Fibroblast of lung (primary cell): ENCODE measurements at places on chromosomes 6 and 20. TPM values are rescaled to one million over a fixed set of nuclear protein-coding genes. Genes with fewer than 3 reads are reported as not detected.

DNA sequence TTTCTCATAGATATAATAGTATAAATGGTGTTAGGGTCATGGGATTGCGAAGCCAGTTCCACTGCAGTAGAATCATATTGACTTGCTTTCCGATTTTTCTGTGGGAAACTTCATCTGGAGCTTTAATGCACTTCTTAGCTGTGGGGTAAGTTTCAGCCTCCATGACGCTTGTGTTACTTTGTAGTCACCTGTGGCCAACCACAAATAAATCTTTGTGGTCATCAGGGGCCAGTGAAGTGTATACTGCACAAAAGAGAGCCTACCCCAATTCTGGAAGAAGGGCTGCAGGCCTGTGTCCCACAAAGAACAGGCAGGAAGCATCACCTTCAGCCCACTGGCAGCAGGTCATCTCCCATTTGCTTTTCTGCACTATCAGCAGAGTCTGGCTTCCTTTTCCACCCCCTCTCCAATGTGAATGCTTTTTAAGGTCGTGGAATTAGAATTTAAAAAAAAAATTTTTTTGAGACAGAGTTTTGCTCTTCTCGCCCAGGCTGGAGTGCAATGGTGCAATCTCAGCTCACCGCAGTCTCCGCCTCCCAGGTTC, 32.0 kb downstream of the MTHFD1L start:
- peak; percentile 40 for DNase-seq

DNA sequence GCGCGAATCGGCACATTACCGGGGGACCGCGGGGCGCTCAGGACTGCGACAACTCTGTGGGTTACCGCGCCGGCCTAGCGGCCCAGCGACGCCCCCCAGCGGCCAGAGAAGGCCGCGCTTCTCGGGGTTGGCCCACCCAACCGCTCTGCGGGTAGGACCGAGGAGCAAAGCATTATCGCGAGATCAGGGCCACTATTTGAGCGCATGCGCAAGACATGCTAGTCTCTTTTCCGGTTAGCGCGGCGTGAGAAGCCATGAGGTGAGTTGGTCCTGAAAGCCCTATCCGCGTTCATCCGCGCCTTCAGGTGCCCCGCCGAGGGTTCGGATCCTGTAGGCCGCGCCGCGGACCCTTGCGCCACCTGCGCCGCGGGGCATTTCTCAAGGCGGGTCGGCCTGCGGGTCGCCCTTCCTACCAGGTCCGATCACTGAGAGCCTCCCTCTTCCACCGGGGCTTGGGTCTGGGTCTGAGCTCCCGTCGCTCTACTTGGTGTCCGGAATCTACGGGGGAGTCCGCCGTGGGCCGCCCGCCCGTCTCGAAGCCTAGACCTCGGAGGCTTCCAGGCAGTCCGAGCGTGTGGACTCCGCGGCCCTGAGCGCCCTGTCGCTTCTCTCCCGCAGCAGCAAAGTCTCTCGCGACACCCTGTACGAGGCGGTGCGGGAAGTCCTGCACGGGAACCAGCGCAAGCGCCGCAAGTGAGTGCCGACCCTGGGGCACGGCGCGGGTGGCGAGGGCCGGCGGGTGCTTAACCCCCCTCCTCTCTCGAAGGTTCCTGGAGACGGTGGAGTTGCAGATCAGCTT, at the start of gene RPL10A:
TSS of gene RPL10A (plus strand) at position 221 of the 799 bp plus-strand sequence. CDS start at position 255, 34 bp downstream.
- peak; percentile 98 for DNase-seq

DNA sequence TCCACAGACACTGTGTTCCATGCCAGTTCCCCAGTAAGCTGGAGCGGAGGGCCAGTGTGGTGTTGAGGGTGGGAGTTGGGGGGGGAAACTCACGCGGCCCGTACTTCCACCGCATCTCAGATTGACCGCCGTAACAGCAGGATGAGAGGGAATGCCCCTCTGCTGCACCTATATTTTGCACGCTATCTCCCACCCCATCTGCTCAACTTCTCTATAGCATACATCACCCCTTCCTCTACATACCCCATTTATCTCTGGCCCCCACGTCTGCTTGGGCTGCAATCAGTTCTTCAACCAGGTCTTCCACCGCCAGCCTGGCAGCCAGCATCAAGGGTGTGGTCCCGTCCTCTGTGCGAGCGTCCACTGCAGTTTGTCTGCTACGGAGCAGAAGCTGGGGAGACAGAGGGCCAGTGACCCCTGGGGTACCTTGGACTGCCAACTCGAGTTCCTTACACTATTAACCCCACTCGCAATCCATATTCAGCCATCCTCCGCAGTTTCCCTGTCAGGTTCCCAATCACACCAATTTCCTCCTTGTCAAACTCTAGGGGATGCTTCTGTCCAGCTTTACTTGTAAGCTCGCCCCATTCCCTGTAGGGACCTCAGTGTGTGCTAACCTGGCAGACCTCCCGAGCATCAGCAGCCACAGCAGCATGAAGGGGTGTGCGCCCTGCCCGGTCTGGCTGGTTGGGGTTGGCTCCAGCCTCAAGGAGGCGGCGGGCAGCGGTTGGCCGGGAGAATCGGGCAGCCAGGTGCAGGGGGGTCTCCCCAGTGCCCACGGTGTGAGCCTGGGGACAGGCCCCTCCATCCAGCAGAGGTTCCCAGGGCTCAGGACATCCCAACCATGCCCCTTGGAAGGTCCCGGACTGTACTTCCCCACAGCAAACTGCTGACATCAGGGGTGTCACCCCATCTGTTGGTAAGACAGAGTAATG, 4.5 kb upstream of the GPSM3 start:
- no peak for DNase-seq

GRCh38 chr20:58693226-58694006, 816 bp downstream of the NPEPL1 start:
- DNase-seq: no peak

GRCh38 chr20:62668441-62669027, 26.2 kb downstream of the SLCO4A1 start:
- DNase-seq: peak; percentile 49

DNA sequence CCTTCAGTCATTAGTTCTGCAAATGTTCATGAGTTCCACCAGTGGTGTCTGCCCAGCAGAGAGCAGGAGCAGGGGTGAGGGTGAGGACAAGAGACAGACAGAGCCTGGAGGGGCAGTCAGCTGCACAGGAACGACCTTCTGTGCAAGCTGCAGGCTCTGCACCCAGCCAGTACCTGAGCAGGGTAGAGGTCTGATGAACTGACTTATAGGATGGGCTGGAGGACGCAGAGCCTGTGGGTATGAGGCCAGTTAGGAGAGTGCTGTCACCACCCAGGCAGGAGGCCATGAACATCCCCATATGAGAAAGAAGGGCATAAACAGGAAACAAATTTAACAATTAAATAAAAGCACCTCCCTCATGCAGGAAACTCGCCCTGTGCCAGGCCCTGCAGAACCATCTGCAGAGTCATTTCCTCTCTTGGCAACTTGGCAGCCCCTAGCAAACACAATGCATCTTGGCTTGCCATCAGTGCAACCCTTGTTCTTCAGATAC, 17.9 kb downstream of the C6orf15 start:
- no peak for DNase-seq

GRCh38 chr20:43432498-43432897, 25.2 kb upstream of the SRSF6 start:
- no peak for DNase-seq

GRCh38 chr20:25247518-25247955, 348 bp upstream of the PYGB start:
- no peak for DNase-seq

DNA sequence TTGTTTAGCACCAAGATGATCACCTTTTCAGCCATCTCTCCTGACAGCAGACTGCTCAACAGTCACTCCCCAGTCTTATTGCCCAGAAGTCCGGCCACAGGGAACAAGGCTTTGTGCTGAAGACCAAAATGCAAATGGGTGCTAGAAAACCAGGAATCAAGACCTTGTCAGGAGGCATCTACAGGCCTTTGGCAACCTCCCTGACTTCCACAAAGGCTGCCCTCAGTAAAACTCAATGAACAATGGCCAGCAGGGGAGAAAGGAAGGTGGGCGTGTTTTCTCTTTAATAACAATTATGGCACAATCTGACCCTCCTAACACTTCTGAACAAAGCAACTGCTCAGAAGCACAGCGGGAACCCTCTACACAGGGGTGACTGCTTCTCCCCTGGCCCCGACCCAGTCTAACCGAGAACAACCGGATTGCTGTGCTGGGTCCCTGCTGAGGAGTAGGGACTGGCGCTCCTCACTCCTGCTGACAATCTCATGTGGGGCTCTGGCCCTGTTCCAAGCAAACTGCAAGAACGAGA, 41.6 kb downstream of the PLCG1 start:
- peak; percentile 18 for DNase-seq

SLCO4A1 gene
- total RNA-seq: 0.26 and 0.50 TPM in 2 replicates
